Stimulated activated naive CD8-positive, alpha-beta T cell treated with anti-CD3 and anti-CD28 coated beads, Interleukin-15, Interleukin-2, amounts not matched to agents 100 U/mL and 50 U/mL, for 24 hours (primary cell): ENCODE measurements at places on chromosomes 12 and 14.

DNA sequence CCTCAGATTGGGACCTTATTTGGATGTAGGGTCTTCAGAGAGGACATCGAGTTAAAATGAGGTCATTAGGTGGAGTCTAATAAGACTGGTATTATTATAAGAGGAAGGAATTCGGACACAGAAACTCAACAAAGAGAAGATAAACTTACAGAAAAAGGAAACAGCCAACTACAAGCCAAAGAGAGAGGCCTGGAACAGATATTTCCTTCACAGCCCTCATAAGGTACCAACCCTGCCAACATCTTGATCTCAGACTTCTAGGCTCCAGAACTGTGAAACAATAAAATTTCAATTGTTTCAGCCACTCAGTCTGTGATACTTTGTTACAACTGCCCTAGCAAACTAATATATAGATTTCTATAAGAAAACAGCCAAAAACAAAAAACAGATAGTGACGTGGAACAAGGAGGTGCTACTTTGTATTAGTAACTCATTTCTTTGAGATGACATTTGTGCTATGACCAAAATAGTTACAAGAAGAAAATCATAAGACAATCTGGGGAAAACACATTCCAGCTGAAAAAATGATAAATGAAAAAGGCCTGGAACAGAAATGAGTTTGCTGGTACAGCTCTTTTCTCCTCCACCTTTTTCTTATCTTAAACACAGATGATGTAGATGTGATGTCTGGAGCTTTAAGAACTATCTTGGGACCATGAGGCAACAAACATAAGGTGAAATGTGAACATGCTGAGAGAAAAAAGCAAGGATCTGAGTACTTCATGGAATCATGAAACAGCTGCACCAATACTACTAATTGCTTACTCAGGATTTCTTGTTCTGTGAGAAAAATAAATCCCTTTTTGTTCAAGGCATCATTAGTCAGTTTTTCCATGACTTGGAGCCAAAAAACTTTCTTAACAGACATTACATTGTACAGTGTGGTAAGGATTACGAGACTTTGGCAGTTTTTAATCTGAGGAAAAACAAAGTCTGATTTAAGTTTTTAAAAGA lies 243.2 kb downstream of the ANO6 start:
- DNase-seq, result no peak

DNA sequence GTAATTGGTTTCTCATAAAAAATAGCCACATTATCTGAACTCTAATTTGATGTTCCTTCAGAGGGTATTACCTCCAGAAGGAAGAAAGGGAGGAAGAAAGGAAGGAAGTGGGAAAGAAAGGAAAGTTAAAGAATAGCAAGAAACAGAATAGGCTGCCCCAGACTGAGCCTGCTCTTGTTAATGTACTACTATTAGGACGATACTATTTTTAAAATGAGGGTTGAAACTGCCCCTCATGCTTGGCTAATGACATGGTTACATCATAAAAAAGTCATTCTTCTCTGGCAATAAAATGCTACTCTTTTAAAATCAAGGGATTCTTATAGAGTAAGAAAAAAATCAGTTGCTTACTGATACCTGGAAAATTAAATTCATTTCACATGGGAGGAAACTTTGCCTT lies 253.0 kb downstream of the KTN1 start:
- DNase-seq, result no peak

DNA sequence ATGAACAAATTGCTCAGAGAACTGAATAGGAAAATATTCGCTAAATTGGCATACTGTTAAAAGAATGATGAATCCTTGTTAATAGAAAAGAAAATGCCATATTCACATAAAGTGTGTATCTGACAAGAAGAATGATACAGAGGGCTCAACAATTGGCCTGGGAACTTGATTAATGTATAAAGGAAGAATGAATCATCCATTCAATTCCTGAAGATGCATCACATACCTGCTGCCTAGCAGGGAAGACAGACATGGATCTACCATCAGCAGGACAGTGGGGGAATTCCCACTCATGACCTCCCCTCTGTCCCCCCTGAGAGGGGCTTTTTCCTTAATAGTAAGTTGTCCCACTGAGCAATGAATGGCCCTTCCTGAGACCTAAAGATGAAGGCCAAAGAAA lies 13.5 kb downstream of the PTPN21 start:
- DNase-seq, result no peak

DNA sequence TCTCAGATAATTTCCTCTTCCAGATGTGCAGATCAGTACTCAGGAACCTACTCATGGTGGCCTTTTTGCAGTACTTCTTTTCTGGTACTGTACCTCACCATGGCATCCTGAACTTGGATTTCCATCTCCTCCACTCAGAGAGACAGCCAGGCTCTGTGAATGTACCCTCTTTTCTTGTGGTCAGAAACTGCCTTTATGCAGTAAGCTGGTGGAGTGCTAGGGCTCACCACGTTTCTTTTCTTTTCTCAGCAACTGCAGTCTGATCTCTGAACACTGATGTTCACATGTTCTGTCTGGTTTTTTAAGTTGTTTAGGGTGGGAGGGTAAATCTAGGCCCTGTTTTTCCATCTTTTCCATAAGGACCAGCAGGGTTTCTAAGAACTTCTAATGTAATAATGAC lies 99.8 kb upstream of the NRXN3 start:
- no peak for DNase-seq

- peak; percentile 72 for DNase-seq
Measured at GRCh38 chr14:100147181-100147631, 12.2 kb downstream of the DEGS2 start.

DNA sequence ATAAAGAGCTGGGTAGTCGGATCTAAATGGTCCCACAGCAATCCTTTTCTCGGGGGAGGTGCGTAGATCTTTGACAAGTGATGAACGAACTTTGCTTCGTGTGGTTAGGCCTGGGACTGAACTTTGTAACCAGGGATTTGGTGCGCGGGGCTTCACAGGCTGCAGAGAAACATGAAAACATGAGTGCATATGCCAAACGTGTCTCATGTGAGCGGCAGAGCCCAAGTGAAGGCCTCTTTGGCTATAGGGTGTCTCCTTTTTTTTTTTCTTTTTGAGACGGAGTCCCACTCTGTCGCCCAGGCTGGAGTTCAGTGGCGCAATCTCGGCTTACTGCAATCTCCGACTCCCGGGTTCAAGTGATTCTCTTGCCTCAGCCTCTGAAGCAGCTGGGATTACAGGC lies 12.0 kb upstream of the RIOX1 start:
- no peak for DNase-seq

DNA sequence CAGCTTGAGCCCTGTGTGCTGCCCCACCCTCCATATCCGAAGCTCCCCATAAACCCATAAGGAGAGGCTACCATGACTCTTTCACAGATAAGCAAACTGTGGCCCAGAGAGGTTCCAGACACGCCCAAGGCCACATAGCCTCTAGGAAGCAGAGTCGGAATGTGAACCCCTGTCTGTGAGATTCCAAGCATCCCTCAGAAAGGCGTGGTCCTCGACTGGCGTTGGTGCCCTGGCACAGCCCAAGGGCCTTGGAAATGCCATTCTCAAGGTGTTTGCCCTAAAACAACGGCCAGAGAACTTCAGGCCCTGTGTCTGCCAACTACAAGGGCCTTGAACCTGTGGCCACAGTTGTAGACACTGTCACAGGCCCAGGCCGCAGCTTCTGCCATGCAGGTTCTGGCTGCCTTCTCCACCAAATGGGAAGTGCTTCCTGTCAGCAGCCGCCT lies 8.5 kb upstream of the DIO3 start:
- DNase-seq, result no peak

DNA sequence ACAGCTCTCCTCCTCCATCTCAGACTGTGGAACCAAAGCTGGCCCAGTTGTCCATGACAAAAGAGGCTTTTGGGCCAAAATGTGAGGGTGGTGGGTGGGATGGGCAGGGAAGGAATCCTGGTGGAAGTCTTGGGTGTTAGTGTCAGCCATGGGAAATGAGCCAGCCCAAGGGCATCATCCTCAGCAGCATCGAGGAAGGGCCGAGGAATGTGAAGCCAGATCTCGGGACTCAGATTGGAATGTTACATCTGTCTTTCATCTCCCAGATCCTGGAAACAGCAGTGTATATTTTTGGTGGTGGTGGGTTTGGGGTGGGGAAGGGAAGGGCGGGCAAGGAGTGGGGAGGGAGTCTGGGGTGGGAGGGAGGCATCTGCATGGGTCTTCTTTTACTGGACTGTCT lies 11.8 kb upstream of the TAMALIN start:
- DNase-seq, result no peak

GRCh38 chr12:46147144-46147543 lies 121.7 kb downstream of the SLC38A1 start:
- no peak for DNase-seq

GRCh38 chr12:131274061-131274460 lies 320.4 kb downstream of the ADGRD1 start:
- no peak for DNase-seq

GRCh38 chr12:70809887-70810286 lies 110.7 kb downstream of the PTPRR start:
- no peak for DNase-seq

DNA sequence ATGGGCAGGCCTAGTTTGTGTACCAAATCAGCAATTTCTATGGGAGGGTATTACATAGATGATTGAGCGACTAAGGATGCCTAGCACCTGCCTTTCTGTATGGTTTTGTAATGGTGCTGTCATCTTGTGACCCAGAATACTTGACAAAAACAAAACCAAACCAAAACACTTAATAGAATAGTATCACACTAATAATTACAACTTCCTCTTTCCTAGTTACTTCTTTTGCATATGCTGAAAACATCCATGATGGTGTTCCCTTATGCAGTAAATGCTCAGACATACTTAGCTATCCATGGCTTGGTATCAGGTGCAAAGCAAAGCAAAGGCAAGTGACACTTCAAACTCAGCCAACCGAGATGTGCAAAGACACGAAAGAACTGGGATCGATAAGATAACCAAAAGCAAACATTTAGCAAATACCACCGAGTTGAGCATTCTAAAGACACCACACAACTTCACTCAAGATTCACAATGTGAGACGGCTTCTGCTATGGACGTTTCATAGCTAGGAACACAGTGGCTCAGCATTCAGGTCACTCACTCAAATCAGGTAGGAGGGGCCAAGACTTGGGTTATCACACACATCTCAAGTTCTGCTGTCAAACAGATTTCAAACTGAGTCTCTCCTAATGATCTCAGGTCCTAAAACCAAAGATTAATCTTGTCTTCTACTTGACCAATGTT lies 24.3 kb downstream of the PPP1CC start:
- DNase-seq, result no peak

- DNase-seq, result no peak
Measured at GRCh38 chr14:104219731-104220214, 81.4 kb downstream of the KIF26A start.

GRCh38 chr12:46557539-46558373 lies 185.2 kb upstream of the SLC38A2 start:
- no peak for DNase-seq

- no peak for DNase-seq
Measured at GRCh38 chr12:122265476-122265875, 818 bp downstream of the VPS33A start.

DNA sequence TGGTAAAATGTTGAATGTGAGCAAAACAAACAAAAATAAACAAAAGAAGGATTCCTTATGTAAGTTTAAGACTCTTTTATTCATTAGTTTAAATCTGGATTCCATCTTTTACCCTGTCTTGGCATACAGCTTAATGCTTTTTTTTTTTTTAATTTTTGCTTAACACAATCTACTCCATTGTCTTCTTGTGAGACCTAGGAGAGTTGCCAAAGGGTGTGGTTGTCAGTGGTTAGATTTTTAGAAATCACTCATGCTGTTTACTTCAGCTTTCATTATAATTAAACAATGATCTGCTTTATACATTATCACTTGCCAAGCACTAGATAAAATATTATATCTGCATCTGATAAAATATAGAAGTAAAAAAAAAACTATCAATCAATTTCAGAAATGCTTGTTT lies 77.7 kb upstream of the KITLG start:
- DNase-seq, result no peak

- peak; percentile 30 for DNase-seq
Measured at GRCh38 chr14:73634011-73634833, 10.6 kb upstream of the DNAL1 start.

GRCh38 chr12:25996677-25997076 lies 38.2 kb downstream of the RASSF8 start:
- DNase-seq, result no peak

GRCh38 chr12:118187751-118188435 lies 52.0 kb downstream of the PEBP1 start:
- DNase-seq, result no peak

DNA sequence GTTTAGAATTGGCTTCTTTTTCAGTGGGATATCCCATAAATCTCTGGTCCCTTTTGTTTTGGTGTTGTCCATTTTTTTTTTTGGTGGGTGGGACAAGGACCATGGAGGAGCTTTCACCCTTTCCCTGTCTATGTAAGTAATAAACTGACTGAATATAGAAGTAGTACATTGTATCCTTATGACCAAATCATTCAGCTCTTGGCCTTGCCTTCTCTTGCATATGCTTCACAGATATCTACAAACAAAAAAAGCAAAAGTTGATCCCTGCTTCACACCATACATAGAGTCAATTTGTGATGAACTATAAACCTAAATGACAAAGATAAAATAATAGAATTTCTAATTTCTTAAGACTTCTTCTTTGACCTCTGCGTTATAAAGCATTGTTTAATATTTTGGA lies 59.8 kb downstream of the SIX1 start:
- no peak for DNase-seq

DNA sequence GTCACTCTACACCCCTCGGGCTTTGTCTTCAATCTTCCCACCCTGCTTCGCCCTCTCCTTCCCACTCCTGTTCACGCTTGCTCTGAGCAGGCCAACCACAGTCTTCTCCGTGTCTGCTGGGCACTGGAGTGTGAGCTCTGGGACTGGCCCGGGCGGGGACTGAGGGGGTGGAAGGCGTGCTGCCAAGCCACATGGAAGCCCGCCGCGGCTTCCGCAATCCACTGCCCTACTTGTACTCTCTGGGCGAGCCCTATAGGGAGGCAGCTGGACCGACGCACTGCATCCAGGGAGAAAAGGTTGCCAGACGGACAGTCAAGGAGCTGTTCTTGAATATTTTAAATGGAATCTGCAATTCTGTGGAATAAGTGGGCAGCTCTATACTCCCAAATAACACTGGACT lies 24.8 kb downstream of the GOLGA3 start:
- no peak for DNase-seq

- DNase-seq, result no peak
Measured at GRCh38 chr14:25520821-25521220, 470.9 kb upstream of the STXBP6 start.

DNA sequence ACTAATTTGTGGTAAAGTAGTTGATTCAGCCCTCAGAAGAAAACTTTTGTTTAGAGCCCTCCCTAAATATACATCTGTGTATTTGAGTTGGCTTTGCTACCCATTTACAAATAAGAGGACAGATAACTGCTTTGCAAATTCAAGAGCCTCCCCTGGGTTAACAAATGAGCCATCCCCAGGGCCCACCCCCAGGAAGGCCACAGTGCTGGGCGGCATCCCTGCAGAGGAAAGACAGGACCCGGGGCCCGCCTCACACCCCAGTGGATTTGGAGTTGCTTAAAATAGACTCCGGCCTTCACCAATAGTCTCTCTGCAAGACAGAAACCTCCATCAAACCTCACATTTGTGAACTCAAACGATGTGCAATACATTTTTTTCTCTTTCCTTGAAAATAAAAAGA lies 2.7 kb downstream of the FZD10 start:
- DNase-seq, result no peak

GRCh38 chr12:55696796-55697462 lies 10.8 kb downstream of the ITGA7 start:
- DNase-seq, result no peak
